Fibroblast of skin of back (primary cell): ENCODE measurements at places on chromosomes 5 and 9.

- peak; percentile 89 for DNase-seq
These were observed 1.3 kb downstream of the NIM1K start for GRCh38 chr5:43193181-43193893.

DNA sequence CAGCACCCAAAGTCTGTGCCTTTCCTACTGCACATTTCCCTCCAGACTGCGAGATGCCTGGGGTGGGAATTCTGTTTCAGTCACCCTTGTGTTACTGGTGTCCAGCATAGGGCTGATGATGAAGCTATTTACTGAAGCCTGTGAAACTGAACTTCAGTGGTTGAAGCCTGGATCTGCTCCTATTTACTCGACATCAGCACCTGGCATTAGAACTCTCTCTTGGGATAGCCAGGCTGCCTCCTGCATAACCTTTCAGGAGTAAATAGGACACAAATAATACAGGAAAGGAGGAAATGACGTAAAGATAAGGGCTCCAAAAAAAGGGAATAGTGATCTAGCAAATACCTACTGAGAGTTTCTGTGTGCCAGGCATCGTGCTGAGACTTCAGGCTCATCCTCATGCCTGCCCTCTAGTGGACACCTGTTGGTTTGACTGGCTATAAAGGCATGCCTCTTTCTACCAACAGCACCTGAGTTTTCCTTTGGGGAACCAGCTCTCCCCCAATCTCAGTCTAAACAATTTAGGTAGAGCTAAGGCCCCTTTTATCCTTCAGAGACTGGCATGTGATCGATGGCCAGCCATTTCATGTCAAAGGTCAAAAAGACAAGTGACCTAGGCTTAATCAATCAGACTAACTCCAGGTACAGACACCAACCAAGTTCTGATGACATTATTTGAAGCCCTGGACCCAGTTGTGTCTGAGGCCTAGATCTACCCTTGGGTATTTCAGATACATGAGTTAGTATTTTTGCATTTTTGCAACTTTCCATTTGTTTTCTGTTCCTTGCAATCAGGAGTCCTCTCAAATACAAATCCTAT, 192.1 kb upstream of the TRIM32 start:
- DNase-seq: no peak

GRCh38 chr5:72065751-72066255, 41.5 kb upstream of the MAP1B start:
- peak; percentile 26 for DNase-seq

- DNase-seq: no peak
These were observed 199.9 kb downstream of the PTTG1 start for GRCh38 chr5:160621526-160621925.

GRCh38 chr5:133251296-133252132, 199.7 kb downstream of the HSPA4 start:
- DNase-seq: no peak

- DNase-seq: no peak
These were observed 106.7 kb upstream of the NR5A1 start for GRCh38 chr9:124613849-124614248.

GRCh38 chr9:107281922-107282667, 984 bp upstream of the RAD23B start:
- no peak for DNase-seq

DNA sequence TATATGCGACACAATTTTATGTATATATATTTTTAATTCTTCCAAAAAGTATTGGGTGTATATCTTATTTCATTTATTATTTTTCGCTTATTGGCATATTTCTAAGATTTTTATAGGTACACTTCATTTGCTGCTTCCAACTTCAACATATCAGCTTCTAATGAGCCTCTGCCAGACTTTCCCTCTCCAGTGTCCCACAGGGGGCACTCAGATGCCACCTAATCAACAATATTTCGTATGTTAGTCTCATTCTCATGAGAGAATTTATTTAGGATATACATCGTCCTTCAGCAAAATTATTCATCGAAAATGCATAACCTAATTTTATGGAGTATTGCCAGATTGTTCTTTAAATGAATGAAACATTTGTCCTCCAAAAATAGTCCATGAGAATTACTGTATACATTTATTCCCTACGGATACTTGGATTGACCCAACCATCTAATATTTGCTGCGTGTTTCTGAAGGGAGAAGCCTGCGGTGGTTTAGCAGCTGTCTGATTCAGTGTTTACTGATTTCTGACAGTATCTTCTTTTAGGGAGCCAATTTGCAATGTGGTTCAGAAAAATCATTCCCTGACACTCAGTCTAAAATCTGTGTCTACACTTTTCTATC, 100.6 kb upstream of the SELENOP start:
- DNase-seq: peak; percentile 52

GRCh38 chr5:78915170-78915569, 69.9 kb downstream of the ARSB start:
- DNase-seq: no peak

DNA sequence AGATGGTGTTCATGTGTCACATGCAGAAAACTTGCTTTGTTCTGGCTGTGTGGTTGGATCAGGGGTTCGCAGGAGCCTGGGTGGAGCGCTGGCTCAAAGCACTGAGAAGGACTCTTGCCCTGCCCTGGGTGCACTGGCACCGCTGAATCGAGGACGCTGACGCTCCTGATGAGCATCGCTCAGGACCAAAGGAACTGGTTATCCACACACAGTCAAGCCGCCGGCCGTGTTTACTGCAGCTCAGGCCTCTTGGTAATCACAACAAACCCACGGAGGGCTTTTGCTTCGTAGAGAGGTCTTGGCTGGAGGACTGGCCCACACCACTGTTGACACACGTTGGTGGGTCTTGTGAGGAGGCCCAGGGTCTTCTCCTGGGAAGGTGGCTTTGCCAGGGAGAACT, 299.4 kb upstream of the IRX2 start:
- DNase-seq: no peak

- DNase-seq: no peak
These were observed 62.6 kb upstream of the CEMIP2 start for GRCh38 chr9:71830929-71831328.

- no peak for DNase-seq
These were observed 100.4 kb downstream of the MEF2C start for GRCh38 chr5:88782571-88782970.

GRCh38 chr5:78893940-78894677, 91.0 kb downstream of the ARSB start:
- DNase-seq: no peak

DNA sequence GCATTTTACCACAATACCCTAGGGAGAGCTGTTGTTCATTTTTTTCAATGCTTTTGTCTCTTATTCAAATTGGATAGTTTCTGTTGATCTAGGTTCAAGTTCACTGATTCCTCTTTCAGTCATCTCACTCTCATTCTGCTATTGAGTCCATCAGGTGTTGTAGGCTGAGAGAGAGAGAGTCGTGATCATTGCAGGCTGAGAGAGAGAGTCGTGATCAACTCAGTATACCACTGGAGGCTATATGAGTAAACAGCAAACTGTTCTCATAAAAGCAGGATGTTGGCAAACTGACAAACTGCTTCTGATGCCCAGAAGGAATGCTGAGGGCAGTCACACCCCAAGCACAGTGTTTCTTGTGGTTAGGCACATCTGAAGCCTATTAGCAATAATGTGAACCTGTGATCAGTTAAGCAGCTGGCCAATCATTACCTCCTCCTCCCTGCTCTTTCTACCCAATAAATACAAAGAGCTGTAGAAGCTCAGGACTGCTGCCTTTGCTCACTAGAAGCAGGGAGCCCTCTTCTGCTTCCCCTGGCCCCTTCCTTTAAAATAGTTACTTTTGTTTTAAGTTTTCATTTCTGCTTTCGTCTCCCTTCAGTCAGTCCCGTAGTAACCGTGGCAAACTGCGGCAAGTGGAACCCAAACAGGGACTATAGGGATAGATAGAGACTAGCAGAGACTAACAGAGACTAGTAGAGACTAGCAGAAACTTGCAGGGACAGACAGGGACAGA, 476.1 kb upstream of the ACO1 start:
- DNase-seq: peak; percentile 13

- no peak for DNase-seq
These were observed 92.9 kb upstream of the SSBP2 start for GRCh38 chr5:81843845-81844244.

DNA sequence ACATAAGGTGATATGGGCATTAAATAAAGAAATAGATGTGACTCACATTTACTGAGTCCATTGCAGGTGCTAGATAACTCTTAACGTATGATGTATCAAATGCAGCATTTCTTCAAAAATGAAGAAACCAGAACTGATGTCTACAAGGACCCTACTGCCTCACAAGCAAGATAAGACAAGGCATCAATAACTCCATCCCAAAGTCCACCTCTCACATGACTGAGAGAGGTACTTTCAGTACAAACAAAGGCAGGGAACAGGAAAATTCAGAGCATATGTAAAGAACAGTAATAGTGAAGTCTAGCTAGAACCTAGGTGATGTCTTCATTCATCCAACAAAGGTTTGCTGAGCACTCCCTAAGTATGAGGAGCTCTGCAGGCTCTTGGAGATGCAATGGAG, 54.7 kb downstream of the KLHL3 start:
- no peak for DNase-seq

- no peak for DNase-seq
These were observed 43.2 kb upstream of the SAP30L start for GRCh38 chr5:154402611-154403010.

- no peak for DNase-seq
These were observed 51.2 kb downstream of the ZNF618 start for GRCh38 chr9:113927277-113927676.

DNA sequence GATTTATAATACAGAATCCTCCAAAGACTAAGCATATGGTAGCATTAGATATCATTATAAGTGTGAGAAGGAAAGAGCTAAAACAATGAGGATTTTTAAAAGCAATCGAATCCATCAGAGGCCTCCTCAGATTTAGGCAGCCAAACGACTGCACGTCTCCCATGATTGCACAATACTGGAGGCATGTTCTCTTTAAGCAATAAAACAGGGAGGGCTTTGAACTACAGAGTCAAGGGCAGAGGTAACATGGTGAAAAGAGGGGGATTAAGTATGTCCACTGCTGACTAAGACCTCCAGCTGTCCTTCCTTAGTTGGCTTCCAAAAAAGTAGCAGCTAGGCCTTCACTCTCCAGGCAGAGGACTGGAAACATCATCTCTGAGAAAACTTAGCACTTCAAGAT, 298.7 kb upstream of the RGMB start:
- DNase-seq: no peak

GRCh38 chr5:5364932-5365331, 57.5 kb upstream of the ICE1 start:
- DNase-seq: no peak

- no peak for DNase-seq
These were observed 309.1 kb downstream of the PSAT1 start for GRCh38 chr9:78606001-78606379.

GRCh38 chr9:128927731-128928411, 7.1 kb downstream of the PHYHD1 start:
- peak; percentile 44 for DNase-seq

DNA sequence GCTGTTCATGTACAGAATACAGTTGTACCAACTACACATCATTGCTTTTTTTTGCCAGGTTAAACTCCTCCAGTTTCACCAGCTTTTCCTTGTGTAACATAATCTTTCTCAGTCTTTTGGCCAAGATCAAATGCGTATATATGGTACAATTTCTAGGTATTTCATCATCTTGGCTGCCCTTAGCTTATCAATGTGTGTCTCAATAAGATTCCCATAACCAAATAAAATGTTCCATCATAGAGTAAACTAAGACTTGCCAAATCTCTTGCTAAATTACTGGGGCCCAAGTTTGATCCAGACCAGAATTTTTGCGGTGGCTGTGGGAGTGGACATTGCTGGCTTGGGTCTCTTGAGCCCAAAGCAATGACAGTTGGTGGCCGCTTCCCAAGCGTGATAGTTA, 24.3 kb upstream of the ERBIN start:
- DNase-seq: no peak

GRCh38 chr5:114176356-114176755, 185.5 kb upstream of the KCNN2 start:
- peak; percentile 87 for DNase-seq

DNA sequence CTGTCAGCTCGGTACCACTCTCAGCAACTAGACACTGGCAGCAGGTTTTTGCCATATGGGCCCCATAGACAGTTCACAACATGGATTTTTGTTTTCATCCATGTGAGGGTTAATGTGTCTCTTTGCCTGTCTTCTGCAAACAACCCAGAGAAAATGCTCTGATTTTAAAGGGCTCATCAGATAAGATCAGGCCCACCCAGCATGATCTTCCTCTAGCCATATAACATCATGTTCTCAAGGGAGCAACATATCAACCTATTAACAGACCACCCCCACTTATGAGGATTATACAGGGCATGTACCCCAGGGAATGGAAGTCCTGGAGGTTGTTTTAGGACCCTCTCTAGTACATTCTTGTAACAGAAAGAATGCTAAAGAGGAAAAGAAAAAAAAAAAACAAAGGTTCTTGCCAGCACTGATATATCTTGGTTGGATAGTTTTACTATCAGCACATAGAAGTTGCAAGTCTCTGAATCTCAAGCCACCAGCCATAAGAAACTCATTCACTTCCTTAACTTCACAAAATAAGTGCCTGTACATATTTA, 1015.1 kb downstream of the TLE4 start:
- DNase-seq: no peak

DNA sequence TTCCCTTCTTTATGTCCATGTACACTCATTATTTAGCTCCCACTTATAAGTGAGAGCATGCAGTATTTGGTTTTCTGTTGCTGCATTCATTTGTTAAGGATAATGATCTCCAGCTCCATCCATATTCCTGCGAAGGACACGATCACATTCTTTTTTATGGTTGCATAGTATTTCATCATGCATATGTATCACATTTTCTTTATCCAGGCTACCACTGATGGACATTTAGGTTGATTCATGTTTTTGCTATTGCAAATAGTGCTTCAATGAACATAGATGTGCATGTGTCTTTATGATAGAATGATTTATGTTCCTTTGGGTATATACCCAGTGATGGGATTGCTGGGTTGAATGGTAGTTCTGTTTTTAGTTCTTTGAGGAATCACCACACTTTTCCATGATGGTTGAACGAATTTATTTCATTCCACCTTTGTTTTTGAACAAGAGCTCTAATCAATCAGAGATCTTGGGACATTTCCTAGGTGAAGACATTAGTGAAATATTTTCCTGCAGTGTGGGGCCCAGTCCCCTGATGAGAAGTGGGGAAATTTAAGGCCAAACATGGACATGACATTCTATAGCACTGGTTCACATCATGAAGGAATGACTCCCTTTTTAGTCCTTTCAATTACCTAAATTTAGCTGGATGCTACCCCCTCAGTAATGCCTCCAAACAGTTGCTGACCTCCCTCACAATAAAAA, 7.1 kb upstream of the TEX48 start:
- DNase-seq: no peak

DNA sequence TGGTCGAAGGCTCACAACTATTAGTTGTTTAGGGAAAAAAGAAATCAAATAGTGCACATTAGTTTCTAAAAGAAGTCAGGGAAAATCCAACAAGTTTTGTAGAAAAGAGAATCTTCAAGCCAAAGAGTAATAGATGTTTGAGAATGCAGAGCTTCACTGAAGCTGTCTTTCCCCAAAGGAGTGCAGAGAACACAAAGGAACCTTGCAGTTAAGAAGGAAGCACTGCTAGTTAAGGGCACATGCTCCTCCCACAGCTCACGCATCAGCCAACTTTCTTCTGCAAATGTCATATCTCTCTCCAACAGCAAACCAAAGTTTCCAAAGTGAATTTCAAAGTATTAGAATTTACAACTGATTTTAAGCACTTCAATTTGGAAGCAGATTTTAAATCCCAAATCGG, 116.4 kb upstream of the FST start:
- DNase-seq: no peak
